T-helper 22 cell (primary cell): ENCODE measurements at places on chromosomes 3 and 15.
A peak's percentile ranks its signal among the peaks of the same experiment; 100 is the strongest.

DNA sequence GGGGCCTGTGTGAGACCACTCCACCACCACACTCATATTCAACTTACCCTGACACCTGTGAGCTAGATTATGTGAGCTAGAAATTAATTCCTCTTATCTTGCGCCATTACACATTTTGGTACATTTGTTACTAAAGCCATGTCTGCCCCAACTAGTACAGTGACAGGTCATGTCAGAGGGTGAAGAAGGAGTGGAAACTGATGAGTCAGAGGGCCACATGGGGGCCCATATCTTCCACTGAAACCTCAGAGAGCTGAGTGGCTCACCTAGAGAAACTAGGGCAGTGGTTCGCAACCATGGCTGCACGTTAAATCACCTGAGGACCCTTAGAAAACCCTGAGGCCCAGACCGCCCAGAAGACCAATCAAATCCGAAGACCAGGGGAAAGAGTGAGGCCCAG lies 15.7 kb upstream of the MEF2A start:
- no peak for DNase-seq

GRCh38 chr3:45182915-45183871 lies 37.0 kb upstream of the CDCP1 start:
- no peak for DNase-seq

GRCh38 chr15:59166166-59166565 lies 40.5 kb upstream of the LDHAL6B start:
- no peak for DNase-seq

- no peak for DNase-seq
Measured at GRCh38 chr3:98322101-98322500, 31.6 kb upstream of the OR5K4 start.

DNA sequence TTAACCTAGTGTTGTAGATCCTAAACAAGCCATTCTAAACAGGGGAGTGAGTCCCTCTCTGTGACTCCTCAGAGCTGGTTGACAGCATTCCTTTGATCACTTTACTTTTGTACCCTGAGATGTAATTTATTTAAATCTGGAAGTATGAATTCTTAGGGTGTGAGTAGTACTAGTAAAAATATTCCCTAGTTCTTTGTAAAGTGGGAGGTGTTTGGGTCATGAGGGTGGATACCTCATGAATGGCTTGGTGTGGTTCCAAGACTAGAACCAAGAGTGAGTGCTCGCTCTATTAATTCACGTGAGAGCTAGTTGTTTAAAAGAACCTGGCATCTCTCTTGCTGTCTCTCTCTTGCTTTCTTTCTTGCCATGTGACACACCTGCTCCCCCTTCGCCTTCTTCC lies 223.7 kb downstream of the SQOR start:
- DNase-seq = no peak

GRCh38 chr3:46062679-46063078 lies 35.4 kb upstream of the XCR1 start:
- no peak for DNase-seq

GRCh38 chr3:156230278-156230900 lies 110.0 kb downstream of the KCNAB1 start:
- DNase-seq = no peak

DNA sequence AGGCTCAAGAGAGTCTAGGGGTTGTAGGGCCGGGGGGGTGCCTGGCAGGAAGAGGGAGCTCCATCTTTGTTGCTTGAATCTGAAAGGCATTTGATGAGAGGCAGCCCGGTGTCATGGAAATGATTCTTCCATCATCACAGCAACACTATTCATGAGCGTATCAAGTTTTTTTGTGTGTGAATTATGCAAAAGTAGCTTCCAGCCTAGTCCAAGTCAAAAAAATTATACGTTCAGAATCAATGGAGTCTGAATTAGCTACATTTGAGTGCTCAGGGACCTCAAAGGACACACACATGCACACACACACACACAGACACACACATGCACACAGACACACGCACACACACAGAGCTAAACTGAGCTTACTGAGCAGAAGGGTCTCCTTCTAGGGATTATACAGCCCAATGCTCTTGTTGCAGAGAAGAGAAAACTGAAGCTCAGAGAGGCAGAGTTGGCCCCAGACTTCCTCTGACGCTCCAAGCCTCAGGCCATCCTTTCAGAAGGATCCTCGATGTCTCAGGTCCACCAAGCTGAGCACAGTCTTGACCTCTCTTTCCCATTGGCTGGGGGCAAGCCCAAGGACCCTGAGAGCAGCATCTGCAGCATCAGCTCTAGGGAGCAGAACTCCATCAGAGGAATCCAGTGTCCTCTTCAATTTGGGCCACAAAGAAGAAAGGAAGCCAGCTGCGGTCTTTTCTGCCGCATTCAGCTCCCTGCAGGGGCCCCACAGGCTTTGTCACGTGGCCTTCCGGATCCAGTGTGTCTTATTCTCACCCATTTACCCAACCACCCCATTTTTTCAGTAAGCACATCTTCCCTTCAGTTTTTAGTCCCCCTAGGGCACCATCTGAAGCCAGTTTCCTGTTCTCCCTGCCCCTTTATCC lies 228.0 kb downstream of the UACA start:
- peak; percentile 19 for DNase-seq

DNA sequence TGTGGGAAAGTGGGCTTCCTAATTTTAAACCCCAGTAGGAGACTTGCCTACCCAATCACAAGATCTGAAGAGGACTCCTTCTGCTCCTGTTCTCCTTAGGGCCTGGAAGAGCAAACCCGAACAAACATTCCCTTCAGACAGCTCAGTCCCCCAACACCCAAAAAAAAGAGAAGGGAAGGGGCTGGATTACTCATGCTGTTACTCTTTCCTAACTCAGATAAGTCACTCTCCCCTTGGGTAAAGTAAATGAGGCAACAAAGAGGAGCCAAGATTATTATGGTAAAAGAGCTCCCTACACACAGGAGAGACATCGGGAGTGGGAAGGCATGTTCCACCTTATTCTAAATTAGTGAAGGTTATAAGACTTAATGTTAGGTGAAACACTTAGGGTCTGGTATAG lies 18.1 kb upstream of the LEKR1 start:
- no peak for DNase-seq

DNA sequence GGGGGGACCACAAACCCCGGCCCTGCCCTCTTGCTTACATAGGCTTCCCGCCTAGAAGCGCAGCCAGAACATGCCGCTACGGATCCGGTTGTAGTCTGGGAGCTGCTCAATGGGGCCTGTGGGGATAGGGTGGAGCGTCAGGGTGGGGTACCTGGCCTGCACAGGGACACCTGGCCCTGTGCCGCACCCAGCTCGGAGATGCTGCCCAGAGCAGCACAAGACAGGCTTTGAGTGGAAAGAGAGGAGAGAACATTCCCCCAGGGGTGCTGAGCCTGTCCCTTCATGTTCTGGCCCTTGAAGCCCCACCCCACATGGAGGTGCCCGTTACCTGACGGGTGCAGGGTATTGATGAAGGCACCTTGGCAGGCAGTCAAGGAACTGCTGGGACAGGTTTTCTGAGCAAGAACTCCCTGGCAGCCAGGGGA lies 4.0 kb upstream of the COL7A1 start:
- DNase-seq = no peak

DNA sequence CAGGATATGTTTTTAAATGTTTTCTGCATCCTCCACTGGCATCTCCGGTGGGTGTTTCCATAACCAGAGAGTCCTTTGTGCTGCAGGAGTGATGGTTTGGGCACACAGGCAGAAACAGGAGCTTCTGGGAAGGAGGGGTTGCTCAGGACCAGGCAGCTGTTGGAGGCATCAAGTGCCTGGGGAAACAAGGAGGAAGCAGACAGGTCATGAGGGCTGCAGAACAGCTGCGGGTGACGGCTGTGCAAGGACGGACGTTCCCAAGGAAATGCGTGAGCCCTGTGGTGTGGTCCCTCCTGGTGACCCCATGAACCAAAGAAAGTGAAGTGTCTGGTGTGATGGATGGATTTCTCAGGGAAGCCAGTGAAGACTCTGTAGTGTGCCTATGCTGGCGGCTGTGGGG lies 61.2 kb upstream of the TNFAIP8L3 start:
- DNase-seq = no peak

DNA sequence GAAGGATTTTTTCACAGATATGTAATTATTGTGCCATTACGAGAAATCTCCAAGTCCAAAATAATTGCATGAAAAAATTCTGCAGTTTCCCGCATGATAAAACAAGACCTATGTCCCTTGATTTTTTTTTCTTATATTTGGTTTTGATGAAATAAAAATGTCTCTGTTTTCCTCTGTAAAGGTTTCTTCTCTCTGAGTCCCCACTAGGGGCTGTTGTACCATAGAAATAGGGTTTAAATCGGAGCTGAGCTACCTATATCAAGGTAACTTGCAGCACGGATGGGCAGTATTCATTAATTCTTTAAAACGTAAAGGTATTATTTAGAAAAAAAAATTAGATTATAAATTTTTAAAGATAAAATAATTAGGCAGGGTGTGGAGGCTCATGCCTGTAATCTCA lies 66.6 kb upstream of the IGF1R start:
- no peak for DNase-seq

DNA sequence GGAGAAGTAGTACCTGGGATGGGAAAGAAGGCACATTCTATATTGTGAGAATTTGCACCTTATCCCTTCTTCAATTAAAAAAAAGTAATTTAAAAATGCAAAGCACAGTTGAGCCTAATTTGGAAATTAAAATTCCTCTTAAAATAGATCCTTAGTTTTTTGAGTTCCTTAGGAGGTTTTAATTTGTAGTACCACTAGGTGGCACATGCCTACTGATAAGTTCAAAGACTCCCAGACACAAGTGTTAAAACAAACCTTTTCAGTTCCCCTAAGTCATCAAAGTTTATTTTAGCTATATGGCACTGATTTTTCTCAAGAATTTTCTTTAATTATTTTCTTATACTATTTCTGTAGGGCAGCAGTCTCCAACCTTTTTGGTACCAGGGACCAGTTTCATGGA lies 127.6 kb upstream of the AZI2 start:
- DNase-seq = no peak

- DNase-seq = no peak
Measured at GRCh38 chr3:50651920-50652529, 22.7 kb upstream of the DOCK3 start.

DNA sequence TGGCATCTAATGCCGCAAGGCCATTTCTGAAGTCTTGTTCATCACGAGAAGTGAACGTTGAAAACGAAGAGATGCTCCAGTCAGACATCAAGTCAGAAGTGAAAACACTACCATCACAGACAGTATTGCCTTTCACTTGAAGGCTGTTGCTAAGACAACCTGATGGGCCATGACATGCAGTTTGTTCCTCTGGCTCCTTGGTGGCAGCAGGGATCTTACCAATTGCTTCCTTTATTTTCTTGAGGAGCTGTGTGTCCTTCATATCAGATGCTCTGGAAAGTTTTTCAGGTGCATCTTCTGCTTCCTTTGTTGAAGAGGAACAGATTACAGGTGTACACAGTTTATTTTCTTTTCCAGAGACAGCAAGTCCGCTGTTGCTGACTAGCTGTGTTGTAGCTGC lies 30.7 kb upstream of the MYLK start:
- DNase-seq = no peak

DNA sequence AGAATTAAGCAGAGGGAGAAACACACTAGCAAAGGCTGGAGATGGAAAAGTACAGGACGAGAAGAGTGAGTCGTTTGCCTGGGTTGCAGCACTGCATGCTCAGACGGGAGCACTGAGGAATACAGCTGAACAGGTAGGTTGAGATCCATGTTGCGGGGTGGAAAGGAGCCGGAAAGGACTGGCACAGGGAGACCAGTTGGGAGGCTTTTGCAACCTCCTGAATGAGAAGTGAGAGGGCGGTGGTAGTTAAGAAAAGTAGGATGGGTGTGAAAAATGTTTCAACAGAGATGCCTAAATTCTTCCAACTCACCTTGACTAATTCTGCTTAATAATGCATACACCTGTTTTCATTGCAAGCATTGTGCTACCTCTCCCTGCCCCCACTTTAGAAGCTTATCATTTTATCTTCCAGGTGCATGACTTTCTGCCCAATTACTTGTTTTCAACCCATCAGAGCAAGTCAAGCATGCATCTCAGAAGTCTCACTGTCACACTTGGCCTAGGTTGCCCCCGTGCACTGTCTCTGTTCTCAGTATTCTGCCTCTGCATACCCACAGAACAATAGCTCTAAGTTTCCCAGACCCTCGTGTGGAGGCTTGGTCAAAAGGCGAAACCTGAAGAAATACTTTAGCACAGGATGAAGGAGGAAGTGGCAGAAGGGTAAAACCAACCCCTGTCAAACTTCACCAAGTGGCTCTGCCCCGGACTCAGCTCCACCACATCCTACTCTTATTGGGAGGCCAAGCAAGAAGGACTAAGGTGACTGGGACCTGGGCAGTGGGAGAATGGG lies 199.3 kb upstream of the BCL6 start:
- DNase-seq = no peak

DNA sequence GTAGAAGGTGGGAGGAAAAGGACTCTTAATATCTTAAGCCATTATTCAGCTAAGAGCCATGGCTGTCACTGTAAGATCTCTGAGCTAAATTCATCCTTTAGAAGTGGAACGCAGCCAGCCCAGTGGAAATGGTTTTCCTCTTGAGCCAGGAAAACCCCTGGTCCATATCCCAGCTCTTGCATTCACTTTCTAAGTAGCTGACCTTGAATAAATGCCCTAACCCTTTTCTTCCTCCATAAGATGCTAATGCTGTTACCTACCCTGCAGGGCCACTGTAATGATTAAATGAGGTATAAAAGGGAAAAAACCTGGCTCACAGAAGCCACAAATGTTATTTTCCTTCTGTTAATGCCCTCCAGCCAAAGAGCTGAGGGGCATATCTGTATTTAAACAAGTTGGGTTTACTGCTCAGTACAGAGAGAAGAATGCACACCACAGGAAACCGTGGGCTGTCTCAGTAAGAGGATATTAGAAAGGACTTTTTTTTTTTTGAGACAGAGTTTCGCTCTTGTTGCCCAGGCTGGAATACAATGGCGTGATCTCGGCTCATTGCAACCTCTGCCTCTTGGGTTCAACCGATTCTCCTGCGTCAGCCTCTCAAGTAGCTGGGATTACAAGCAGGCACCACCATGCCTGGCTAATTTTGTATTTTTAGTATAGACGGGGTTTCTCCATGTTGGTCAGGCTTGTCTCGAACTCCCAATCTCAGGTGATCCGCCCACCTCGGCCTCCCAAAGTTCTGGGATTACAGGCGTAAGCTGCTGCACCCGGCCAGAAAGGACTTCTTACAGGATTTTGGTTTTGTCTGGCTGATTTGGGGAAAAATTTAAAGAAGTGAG lies 6.8 kb downstream of the UBL7 start:
- DNase-seq = no peak

GRCh38 chr15:69496001-69496400 lies 43.4 kb downstream of the RPLP1 start:
- DNase-seq = no peak

- no peak for DNase-seq
Measured at GRCh38 chr3:155079746-155080487, at the start of gene MME. Gene MME, plus strand, starts transcription at chr3:155080319. Its CDS starts 3,849 bp downstream, at chr3:155084168.

GRCh38 chr3:128133273-128133883 lies 9.8 kb upstream of the RUVBL1 start:
- DNase-seq = peak; percentile 8

DNA sequence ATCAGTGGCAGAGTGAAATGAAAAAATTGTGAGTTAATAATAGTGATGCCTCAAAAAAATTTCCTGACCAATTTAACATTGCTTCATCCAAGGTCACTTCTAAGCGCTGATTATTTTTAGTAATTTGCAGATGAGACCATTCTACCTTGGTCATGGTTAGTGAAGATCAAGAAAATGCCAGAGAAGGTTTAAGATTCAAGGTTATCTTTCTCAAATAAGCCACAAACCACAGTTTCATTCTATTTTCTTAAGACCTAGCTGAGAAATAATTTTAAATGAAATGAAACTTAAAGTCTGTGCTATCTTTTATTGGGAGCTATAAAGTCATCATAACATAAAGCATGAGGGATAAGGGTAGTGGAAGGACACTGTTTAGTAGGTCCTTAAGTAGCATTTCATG lies 353.9 kb upstream of the NAALADL2 start:
- no peak for DNase-seq

- no peak for DNase-seq
Measured at GRCh38 chr3:7546253-7546652, 685.3 kb downstream of the GRM7 start.
